Coronary artery (tissue), 2 donors: ENCODE measurements at places on chromosomes 5 and 9.

DNA sequence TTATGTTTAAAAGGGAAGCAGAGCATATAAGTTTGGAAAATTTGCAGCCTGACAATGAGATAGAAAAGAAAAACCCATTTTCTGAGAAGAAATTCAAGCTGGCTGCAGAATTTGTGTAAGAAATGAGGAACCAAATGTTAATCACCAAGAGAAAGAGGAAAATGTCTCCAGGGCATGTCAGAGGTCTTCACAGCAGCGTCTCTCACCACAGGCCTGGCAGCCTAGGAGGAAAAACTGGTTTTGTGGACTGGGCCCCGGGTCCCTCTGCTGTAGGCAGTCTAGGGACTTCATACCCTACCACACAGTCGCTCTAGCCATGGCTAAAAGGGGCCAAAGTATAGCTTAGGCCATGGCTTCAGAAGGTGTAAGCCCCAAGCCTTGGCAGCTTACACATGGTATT, 32.1 kb upstream of the HSD17B4 start:
- DNase-seq = no peak

- no peak for DNase-seq
These were observed 469.5 kb downstream of the MAN2A1 start for GRCh38 chr5:110159202-110159601.

DNA sequence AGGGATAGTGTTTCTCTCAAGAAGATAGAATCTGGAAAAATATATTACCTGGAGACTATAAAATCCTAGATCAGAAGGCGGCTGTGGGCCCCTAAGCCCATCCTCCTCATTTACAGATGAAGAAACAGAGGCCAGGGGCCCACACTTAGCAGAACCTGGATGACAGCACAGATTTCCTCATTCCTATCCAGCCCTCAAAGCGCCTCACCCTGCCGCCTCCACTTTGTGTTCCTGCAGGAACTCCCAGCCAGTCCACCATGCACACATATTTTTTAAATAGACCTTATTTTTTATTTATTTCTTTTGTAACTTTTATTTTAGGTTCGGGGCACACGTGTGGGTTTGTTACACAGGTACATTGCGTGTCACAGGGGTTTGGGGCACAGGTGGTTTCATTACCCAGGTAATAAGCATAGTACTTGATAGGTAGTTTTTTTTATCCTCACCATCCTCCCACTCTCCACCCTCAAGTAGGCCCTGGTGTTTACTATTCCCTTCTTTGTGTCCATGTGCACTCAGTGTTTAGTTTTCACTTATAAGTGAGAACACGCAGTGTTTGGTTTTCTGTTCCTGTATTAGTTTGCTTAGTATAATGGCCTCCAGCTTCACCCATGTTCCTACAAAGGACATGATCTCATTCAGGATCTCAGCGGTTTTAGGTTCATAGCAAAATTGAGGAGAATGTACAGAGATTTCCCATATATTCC, 85.5 kb upstream of the MAP1B start:
- DNase-seq = no peak

GRCh38 chr9:99594056-99594780, 227.5 kb upstream of the NR4A3 start:
- DNase-seq = no peak

DNA sequence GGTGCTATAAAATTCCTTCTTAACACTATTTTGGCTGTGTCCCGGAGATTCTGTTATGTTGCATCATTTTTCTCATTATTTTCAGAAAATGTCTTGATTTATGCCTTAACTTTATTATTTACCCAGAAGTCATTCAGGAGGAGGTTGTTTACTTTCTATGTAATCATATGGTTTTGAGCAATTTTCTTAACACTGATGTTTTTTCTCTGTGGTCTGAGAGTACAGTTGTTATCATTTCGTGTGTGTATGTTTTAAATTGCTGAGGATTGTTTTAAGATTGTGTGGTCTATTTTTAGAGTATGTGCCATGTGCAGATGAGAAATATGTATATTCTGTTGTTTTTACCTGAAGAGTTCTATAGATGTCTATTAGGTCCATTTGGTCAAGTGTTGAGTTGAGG, 498.1 kb upstream of the ZNF608 start:
- DNase-seq = no peak

DNA sequence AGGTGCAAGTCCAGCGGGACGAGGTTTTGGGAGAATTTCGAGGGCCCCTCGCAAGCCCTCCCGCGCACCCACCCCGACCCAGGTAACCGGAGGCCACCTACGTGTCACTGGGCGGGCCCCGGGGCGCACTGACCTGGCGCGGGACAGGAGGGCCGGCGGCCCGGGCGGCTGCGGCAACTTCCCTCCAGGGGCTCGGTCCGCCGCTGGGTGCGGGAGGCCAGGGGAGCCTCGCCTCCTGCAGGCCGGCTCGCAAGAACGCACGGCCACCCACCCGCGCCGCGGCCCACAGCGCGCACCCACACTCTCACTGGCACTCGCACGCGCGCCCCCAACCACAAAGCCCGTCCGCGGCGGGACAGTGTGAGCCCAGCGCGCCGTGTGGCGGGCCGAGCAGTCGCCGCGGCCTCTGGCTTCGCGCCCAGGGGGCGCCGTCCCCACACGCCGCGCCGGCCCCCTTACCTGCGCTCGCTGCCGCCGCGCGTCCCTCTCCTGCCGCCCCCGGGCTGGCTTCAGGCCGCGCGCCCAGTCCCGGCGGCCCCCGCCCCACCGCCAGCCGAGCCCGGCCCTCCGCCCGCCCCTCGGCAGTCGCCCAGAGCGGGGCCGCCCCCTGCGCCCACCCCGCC, 451 bp downstream of the LPAR1 start:
- DNase-seq = no peak

- DNase-seq = no peak
These were observed 176.2 kb downstream of the IRX2 start for GRCh38 chr5:2575292-2575691.

DNA sequence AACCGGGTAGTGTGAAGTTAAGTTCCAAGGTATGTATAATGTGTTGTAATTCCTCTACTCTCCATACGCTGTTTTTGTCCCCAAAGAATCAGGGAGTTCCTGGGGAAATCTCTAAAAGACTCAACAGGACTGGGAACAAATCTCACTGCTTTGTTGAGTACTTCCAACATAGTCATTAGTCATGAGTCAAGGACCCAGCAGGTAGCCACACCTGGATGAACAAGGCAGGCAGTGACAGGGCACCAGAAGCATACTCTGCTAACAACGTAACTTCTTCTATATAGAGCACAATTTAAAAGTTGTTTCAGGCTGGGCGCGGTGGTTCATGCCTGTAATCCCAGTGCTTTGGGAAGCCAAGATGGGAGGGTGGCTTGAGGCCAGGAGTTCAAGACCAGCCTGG, 126.8 kb downstream of the SLC1A3 start:
- no peak for DNase-seq

- DNase-seq = no peak
These were observed 270.8 kb downstream of the NTRK2 start for GRCh38 chr9:84940294-84940693.

- no peak for DNase-seq
These were observed 37.7 kb upstream of the HMCN2 start for GRCh38 chr9:130227833-130228232.

DNA sequence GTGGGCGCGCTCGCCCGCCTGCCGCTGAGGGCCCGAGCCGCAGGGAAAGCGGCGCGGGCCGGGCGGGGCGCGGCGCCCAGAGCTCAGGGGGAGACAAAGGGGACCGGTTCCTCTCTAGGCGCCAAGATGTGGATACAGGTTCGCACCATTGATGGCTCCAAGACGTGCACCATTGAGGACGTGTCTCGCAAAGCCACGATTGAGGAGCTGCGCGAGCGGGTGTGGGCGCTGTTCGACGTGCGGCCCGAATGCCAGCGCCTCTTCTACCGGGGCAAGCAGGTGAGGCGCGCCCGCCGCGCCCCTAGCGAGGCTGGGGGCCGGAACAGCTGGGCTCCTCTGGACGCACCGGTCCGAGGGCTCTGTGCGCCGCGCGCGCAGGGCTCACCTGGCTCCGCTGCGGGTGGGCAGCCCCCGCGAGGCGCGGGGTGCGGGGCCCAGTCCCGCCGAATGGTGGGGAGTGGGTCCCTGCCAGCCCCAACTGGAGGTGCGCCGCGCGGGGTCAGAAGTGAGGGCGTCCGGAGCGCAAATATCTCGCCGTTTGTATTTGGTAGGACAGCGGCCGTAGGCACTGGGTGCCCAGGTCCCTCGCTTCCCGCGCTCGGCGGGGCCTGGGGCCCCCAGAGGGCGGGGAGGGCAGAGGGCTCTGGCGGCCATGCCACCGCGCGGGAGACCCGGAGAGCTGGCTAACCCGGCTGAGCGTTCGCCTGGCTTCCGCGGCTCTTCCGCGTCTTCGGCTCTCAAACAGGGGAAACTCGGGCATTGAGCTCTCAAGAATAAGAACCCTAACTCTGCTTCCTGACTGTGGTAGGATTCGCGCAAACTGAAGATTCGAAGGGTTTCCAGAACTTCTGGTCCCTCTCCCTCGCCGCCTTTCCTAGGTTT, 607 bp downstream of the UHRF2 start:
- DNase-seq = peak; percentile 75

GRCh38 chr5:179577286-179577960, 27.1 kb downstream of the RUFY1 start:
- no peak for DNase-seq

DNA sequence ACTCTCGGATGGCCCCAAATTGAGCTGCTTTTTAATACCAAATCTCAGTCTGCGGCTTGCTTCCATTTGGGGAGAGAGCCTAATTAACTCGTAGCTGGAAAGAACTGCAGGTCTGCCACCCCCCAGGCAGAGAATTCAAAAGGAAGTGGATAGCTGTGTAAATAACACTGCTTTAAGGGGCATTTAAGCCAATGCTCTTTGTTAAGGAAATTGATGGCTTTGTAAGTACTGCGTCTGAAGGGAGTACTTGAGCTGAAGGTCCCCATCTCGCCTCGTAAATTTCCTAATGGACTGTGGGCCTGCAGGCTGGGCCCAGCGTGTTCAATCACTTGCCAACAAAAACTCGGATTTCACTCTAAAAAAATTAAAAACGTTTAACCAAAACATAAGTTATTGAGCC, 132.7 kb downstream of the PAPPA start:
- no peak for DNase-seq
